Stimulated activated CD4-positive, alpha-beta T cell treated with anti-CD3 and anti-CD28 coated beads, TNF-alpha, amount 100 ng/mL, for 1 hour (primary cell): ENCODE measurements at places on chromosomes 2 and 18.

DNA sequence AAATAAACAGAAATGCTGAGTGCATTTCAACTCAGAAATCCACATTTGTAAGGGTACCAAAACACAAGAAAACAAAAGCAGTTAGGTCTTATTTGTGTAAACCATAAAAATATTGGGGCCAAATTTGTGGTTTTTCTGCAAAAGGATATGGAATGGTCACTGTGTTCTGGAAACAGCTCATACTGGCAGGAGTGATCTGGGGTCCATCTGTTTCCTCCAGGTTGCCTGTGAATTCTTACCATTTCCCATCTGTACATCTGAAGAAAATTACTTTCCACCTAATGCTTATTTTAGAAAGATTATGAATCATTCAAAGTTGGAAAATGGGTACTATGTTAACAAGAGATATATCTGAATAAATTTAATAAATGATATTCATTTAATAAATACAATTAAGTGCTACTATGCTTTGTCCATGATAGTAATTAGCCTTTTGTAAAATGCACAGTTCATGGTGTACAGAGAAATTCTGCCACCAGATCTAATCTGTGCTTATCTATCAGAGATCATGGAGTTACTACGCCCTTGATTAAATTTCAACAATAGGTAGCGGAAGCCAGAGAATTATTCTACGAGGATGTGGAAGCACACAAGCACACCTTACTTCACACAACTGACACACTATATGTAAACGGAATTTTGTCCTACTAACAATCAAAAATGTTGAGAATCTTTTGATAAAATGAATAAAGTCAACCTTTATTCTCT, 10.9 kb downstream of the ALS2 start:
- DNase-seq = no peak

DNA sequence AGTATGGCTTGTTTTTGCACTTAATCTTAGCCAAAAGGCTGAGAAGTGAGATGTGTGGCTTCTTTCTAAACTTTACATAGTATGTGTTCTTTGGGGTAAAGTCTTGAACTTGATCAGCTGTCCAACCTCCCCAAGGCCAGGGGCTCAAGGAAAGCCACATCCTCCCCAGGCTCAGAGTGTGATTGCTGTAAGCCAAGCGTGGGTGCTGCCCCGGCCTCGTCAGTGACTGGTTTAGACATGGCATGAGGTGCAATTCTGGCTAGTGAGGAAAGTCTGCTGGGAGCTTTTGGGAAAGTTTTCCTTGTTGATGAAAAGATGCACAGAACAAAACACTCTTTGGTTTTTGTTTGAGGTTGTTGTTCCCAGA, 40.2 kb downstream of the TMEM177 start:
- no peak for DNase-seq

GRCh38 chr18:78875016-78875777, 104.4 kb upstream of the SALL3 start:
- DNase-seq = no peak

DNA sequence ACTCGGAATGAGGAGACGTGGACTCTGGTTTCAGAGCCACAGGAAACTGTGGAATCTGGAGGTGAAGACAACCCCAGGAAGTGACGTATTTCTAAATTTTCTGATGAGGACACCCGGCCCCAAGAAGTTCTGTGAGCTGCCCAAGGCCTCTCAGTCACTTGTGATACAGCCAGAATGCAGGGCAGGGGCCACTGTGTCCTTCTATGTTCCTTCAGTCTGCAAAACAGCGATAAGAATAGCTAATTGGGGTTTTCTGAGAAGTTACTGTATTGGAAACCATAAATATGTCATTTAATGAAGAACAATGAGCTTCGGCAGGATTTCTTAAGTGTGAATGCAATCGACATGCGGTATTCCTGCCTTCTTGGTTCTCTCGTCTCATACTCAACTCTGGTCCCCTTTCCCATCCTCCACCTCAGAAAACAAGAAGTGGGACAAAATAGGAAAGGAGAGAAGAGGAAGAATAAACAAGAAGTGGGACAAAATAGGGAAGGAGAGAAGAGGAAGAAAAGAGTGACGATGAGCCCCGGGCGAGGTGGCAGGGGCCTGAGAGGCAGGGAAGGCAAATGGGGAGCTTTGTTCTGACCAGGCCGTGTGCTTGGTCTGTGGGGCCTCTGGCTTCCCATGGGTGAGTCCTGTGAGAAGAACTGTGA, 282.0 kb upstream of the REV1 start:
- DNase-seq = no peak

GRCh38 chr2:42882756-42883155, 90.4 kb upstream of the HAAO start:
- DNase-seq = no peak

DNA sequence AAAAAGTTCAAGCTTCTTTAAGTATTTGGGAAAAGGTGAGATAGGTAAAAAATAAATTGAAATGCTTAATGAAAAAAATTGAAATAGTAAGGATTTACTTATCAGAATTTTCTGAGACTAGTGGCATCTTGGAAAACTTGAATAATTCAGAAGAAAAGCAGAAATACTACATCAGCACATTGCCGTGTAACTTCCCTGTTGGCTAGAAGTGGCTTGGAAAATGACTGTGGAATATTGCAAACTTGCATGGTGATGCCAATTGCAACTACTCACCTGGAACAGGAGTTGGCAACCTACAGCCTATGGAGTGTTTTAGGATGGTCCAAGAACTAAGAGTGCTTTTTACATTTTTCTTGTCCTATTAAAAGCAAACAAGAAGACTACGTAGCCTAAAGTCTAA, 603.5 kb upstream of the VRK2 start:
- no peak for DNase-seq

DNA sequence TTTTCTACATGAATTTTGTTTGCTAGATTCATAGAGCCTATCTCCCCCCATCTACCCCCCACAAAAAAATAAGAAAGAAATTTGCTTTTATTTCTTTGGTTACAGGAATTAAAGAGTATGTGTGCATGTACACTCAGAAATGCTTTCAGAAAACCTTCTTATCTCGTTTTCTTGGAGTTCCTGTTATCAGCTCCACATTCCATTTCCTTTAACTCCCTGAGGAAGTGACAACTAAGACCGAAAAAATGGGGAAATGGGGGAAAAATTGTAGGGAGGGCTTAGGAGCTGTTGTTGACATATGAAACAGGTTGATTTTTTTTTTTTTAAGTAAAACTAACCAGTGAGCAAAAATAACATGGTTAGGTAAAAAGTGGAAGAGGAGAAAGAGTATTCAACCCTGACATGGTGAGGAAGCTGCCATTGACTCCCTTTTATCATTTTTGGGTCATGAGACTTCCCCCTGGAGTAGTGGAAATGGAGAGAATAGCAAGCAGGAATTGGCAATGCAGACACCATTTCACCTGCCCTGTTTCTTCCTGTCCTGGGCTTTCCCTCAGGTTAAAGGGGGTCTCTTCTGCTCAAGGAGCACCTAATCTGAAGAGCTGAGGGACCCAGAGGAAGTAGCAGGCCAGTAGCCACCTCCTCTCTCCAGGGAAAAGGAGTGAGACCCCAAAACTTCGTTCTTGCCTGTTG, 93.5 kb downstream of the OSBPL6 start:
- DNase-seq = no peak

- DNase-seq = no peak
Observed at GRCh38 chr18:39602131-39602530, 2036.5 kb upstream of the CELF4 start.

- no peak for DNase-seq
Observed at GRCh38 chr2:85251070-85251616, 76.6 kb downstream of the TGOLN2 start.

- DNase-seq = no peak
Observed at GRCh38 chr2:113283704-113284284, 5.1 kb upstream of the PAX8 start.

DNA sequence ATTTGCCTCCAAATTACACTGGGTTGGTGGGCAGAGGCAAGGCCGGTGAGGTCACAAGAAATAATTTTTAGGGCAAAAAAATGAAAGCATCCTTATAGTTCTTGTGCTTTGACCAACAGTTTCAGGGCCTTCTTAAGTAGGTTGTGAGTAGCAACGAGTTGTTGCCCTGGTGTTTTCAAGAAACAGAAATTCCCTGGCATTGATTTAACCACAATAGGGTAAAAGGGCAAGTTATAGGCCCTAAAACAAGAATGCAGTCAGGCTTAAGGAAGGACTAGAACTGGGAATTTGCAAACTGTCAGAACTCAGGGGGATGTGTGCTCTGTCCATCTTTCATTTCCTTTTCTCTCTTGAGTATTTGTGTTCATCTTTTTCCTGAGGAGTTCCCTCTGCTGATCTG, 46.1 kb upstream of the STPG4 start:
- no peak for DNase-seq

DNA sequence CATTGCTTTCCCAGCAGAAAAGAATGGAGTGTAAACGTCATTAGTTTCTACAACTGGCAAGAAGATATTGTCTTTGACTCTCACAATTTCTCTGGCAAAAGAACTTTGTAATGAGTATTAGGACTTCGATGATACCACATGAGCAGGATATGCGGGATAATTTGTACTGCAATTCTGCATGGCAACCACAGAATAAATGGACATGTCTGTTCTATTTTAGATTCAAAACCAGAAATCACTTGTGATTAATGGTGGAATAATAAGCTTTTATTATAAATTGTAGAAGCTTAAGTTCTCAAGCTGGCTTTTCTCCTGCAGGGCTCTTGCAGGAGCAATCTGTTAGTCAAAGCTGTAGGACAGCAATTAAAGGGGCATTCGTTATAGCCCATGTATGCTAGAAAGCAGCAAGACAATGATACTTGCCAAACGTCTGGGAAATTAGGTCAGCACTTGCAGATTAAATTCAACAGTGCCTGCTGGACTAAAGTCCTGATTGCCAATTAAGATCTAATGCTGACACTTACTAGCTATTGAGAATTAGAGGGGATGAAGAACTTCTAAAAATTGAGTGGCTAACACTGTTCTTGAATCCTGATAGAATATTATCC, 177.9 kb downstream of the PTH2R start:
- no peak for DNase-seq

GRCh38 chr2:191889931-191890330, 43.0 kb upstream of the CAVIN2 start:
- DNase-seq = no peak

GRCh38 chr2:11896386-11896785, 150.0 kb downstream of the LPIN1 start:
- DNase-seq = no peak

- no peak for DNase-seq
Observed at GRCh38 chr2:11326677-11327211, 17.7 kb downstream of the ROCK2 start.

- no peak for DNase-seq
Observed at GRCh38 chr18:2717407-2717806, 61.9 kb downstream of the SMCHD1 start.

DNA sequence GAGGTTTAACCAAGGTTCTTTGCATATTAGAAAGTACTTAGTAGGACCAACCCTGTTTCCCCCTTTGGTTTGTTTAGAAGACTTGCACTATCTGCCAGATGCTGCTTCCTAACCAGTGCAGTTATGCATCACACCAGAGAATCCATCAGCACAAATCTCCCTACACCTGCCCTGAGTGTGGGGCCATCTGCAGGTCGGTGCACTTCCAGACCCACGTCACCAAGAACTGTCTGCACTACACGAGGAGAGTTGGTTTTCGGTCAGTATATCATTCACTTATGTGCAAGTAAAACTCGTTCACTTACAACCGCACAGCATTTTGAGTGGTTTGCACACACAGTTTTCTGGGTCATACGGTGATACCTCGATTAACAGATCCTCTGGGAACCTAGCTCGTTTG, 69.7 kb downstream of the ZNF532 start:
- no peak for DNase-seq

DNA sequence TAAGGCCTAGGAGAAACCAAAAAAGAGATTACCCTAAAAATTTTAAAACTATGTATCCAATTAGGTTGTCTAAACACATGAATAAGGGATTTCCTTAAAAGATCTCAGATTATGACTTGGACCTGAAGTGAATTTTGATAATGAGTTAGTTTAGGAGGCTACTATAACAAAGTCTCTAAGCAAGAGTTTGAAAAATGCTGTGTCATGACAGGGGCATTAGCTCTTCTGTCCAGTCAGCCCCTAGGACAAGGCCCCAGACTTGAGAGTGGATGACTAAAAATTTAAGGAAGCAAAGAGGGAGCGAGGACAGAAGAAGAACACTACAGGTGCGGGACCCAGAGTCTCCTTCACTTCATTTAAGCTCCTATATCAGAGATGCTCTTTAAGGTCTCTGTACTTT, 135.9 kb downstream of the DTNB start:
- no peak for DNase-seq

DNA sequence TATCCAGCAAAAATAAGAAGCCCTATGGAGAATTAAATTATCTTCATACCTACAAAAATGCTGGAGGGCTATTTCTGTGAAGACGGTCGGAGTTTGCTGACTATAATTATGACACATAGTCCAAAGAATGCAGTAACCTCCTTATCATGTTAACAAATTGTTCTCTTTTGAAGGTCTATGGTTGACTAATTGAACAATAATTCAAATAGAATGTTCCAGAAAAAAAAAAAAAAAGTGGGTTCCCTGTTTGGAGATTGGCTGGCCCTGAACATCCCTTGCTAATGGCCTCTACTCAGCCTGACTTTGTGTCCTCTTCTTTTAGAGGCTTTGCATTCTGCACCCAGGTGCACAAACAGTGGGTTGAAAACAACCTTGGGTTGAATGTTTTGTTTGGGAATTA, 82.8 kb upstream of the CCBE1 start:
- DNase-seq = no peak

- no peak for DNase-seq
Observed at GRCh38 chr18:4806331-4806730, 351.2 kb upstream of the DLGAP1 start.

DNA sequence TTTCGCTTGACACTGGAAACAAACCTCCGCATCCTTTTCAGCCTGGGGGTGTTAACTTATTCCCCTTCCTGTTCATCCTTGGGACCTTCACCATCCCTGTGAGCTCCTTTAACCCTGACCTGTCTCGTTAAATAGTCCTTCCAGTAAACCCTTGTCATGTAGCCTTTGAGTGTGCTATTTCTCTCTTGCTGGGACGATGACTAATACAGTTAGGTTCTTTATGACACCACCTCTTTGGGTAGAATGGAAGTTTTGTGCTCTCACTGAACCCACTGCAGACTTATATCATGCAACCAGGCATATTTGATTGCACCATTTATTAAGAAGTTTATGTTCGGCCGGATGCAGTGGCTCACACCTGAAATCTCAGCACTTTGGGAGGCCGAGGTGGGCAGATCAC, 40.5 kb upstream of the GAREM1 start:
- DNase-seq = no peak

GRCh38 chr2:178845566-178846457, 38.6 kb upstream of the TTN start:
- no peak for DNase-seq

GRCh38 chr18:77016936-77017335, 115.6 kb downstream of the MBP start:
- DNase-seq = no peak

DNA sequence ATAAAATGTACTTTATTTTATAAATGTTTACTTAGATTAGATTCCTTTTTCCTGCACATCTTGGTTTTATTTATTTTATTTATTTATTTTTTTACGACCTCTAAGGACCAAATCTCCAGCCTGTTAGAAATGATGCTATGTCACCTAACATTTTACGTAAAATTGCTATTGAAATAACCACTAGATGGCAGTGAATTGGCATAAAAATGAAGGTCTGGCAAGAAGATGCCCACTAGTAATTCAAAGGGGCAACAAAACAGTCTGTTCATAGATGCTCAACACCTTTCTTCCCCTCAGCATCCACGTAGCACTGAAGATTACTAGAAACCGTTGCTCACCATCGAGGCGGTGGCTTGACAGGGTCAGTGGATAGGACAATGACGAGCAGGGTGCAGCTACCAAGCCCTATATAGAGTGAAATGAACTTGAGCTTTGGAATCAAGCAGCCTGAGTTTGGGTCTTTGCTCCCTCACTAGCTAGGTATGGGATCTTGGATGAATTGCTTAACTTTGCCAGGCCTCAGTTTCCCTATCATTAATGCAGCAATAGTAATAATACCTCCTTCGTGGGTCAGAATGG, 128.7 kb upstream of the L3MBTL4 start:
- no peak for DNase-seq
